ENCODE measurements at places on chromosomes 16 and 17.

DNA sequence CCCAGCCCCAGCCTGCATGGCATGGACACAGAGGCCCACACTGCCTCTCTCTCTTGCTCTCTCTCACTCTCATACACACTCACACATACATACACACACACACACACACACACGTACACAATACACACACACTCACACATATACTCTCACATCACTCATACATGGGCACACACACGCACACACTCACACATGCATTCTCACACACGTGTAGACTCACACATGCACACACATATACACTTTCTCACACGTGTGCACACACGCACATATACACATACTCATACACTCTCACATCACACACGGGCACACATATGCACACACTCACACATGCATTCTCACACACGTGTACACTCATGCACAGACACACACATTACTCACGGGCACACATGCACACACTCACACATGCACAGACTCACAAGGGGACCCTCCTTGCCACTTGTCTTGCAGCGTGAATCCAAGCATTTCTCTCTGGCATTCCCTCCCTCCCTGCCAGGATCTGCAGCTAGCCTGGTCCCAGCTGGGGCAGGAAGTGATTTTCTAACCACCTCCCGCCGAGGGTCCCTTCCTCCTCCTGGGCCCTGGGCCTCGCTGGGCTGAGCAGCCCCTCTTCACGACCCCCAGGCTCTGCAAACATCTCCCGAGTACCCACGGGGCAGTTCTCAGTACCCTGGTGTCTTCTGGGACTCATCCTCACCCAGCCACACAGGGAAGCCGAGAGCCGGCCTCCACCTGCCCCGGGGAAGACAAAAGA is 37.5 kb downstream of the IL21R start:
- DNase-seq: peak; percentile 9

DNA sequence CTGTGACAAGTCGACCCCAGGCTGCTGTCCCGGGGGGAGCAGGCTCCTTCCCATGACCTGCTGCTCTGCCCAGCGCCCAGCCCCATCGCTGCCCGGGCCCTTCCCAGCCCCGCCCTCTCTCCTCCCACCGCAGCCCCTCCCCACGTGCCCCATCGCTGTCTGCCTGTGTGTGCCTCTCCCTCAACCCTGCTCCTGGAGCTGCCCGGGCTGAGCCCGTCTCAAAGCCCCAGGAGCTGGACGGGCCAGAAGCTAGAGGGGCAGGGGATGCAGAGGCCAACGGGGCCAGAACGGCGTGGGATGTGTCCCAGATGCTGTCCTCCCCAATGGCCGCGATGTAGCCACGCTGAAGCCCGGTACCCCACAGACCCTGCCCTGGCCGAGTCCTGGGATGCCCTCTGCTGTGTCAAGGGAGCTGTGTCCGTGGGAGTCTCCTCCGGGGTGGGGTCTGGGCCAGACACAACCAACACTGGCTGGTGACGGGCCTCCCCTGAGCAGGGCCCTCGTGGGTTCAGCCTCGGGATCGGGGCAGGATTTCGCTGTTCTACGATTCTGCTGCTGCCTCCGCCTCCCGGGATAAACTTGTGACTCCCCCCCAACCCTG is 118.2 kb upstream of the ZNF750 start:
- DNase-seq: no peak

- peak; percentile 14 for DNase-seq
Measured at GRCh38 chr16:1089439-1089821, 6.6 kb downstream of the C1QTNF8 start.

GRCh38 chr17:78667741-78668640 is 90.8 kb upstream of the DNAH17 start:
- no peak for DNase-seq

GRCh38 chr17:77189148-77189547 is 48.4 kb downstream of the SEC14L1 start:
- no peak for DNase-seq

DNA sequence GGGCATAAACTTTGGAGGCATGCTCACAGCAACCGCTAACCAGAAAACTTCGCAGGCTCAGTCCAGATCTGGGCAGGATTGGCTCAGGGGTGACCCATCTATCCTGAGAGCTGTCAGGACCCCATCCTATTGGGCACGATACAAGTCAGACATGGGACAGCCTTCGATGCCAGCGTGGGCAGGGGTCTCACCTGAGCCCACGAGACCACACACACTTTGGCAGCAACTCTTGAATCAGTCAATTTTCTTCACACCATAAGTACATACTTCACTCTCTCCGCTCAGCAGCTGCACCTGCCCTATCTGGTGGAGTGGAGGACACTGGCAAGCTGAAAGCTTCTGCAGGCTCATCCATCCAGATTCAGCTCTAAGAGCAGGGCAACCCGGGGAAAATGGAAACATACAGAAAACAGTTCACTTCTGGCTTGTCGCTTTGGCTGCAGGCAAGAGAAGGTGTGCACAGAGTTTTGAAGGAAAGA is 48.3 kb downstream of the ZFHX3 start:
- DNase-seq: no peak

GRCh38 chr16:19688396-19689024 is 29.5 kb downstream of the KNOP1 start:
- DNase-seq: no peak

GRCh38 chr16:85523602-85524364 is 89.3 kb upstream of the GSE1 start:
- DNase-seq: peak; percentile 77

DNA sequence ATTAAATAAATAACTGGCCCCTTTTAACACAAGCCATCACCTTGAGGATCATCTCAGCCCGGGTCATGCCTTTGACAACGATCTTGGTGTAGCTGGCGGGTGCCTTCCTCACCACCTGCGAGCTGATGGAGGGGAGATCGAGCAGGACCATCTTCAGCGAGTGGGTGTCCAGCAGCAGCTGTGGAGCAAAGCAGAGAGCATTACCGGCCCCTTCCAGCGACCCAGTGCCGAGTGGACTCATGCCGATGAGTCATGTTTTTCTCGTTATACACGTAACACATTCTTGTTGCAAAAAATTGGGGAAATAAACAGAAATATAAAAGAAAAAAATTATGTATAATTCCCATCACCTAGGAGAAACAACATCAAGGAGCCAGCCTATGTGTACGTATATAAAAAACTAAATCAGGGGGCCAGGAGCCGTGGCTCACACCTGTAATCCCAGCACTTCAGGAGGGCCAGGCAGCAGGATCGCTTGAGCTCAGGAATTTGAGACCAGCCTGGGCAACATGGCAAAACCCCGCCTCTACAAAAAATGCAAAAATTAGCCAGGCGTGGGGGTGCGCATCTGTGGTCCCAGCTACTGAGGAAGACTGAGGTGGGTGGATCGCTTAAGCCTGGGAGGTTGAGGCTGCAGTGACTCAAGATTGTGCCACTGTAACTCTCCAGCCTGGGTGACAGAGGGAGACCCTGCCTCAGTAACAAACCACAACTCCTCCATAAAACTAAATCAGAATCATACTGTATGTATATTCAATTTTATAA is 169.1 kb upstream of the RPH3AL start:
- DNase-seq: no peak

GRCh38 chr17:67624886-67625656 is 92.7 kb upstream of the NOL11 start:
- DNase-seq: no peak

DNA sequence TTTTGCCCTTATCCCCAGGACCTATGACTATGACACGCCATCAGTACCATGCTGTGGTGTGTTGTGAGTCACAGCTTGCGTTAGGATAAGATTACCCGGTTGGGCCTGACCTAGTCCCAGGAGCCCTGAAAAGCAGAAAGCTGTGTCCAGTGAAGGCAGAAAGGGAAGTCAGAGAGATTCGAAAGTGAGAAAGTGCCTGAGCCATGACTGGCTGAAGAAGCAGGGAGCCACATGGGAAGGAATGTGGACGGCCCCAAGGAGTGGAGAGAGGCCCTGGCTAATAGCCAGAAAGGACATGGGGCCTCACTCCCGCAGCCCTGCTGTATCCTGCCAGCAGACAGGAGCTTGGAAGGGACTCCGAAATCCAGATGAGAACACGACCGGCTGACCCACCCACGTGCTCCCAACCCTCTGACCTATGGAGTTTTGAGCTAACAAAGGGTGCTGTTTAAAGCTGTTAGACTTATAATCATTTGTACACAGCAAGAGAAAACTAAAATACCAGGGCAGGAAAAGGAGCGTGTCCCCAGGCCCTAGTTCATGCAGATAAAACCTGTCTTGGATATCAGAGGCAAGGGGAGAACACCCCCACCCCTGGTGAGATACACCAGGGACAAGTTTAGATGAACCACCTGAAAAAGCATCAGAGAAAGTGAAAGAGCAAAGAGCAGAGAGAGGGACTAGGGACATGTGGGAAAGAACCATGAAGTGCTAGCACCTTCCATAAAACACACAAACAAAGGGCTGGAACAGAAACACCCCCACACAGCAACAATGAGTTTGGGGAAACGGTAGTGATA is 115.3 kb downstream of the SLC39A11 start:
- DNase-seq: no peak

- DNase-seq: no peak
Measured at GRCh38 chr17:73379826-73380225, 68.0 kb upstream of the CDC42EP4 start.

DNA sequence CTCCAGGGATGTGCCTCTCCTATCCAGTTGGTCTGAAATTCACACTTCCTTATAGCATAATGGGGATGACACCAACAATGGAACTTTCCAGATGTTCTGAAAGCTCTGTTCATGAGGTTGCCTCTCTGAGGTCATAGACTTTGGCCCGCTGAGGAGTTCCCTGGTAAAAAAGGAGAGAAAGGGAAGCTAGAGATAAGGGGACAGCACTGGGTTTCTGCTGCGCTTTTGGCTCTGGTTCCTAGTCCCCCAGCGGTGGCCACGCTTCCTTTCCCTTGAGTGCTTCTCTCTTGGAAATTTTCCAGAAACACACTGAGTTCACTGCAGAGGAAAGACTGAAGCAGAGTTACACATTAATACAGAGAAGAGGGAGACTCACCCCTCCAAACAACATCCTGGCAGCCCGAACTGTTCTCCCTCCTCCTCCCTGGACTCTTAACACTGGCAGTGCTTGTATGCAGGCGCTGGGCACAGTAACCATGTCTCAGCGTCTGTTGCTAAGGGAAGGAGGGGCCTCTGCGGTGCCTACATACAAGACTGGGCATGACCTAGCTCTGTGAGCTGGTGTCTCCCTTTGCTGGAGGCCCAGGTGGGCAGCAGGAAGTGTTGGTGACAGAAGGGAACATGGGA is at the start of gene DNAH3:
Gene DNAH3 (minus strand): TSS at position 472 of the 627 bp plus-strand sequence. CDS start 527 bp downstream, outside the sequence.
- no peak for DNase-seq

DNA sequence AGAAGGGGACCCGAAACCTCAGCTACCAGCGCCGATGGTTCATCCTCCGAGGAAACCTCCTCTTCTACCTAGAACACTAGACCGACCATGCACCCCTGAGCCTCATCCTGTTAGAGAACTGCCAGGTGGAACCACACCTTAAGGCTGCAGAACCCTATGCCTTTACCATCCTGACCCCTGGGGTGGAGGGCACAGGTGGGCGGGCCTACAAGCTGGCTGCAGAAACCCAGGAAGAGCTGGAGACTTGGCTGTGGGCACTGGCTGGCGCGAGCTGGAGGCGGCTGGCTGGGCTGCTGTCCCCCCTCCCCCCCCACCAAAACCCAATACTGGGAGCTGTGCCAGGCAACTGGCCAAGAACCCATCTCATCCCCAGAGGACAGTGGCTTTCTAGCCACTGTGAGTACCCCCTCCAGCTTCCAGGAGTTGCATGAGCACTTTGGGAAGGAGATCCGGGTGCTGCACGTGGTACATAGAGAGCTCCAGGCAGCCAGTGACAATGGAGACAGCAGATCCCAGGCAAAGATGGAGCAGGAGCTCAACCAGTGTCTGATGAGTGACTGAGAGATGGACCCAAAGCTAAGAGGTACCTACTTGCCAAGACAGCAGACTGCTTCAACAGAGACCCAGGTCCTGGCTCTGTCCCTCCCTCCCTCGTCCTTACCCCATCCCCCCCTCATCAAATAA is 1.4 kb upstream of the CD2BP2 start:
- DNase-seq: no peak

- DNase-seq: no peak
Measured at GRCh38 chr16:979859-980594, 1.5 kb upstream of the SOX8 start.

DNA sequence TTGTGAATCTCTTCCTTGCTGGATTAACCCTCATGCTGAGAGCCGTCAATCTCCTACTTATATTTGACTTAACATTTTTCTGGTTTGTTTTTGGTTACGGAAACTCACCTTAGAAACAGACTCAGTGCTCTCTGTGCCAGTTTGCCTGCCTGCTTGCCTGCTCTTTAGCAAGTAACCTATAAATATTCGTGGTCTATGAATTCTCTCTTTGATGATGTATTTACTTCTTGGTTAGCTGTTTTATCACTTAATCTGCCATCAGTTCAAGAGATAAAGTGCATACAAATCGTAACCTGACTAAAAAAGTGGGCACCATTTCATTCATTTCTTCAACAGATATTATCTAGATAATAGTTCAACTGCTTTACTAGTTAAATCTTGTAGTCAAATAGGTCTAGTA is 26.7 kb downstream of the CYB5B start:
- DNase-seq: no peak

- DNase-seq: no peak
Measured at GRCh38 chr17:55668312-55668920, 54.2 kb downstream of the TMEM100 start.

DNA sequence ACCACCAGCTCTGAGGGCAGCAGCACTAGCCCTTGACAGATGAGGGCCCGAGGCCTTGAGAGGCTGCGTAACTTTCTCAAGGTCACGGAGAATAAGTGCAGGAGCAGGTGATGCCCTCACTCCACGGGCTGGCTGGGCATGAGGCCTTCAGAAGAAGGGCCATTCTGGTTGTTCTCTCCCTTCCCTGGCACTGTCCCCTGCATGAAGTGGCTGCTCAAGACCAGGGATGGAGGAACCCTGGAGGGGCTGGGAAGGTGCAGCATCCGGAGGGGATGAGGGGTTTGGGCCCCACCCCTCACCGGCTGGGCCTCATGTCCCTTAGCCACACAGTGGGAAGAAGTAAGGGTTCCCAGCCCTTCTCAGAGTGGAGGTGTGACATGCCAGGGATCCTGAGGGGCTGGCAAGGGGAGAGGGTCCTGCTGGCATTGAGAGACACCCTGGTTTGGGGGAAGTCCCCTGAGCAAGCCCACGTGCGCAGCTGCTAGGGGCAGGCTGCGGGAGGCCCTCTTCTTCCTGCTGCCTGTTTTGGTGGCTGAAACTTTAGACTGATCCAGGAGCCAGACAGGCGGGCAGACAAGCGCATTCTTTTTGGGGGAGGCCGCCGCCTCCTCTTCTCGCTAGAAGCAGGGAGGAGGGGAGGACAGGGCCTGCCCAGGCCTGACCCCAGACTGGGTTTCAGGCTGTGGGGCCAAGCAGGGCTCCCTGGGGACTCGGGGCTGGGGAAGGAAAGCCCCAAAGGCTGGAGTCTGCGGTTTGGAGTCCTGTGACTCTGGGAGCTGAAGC is 74.0 kb downstream of the N4BP1 start:
- no peak for DNase-seq

Data from glutamatergic neuron (in vitro differentiated cells).